ENCODE measurements at places on chromosomes 16 and 17.
A peak's percentile ranks its signal among the peaks of the same experiment; 100 is the strongest.

DNA sequence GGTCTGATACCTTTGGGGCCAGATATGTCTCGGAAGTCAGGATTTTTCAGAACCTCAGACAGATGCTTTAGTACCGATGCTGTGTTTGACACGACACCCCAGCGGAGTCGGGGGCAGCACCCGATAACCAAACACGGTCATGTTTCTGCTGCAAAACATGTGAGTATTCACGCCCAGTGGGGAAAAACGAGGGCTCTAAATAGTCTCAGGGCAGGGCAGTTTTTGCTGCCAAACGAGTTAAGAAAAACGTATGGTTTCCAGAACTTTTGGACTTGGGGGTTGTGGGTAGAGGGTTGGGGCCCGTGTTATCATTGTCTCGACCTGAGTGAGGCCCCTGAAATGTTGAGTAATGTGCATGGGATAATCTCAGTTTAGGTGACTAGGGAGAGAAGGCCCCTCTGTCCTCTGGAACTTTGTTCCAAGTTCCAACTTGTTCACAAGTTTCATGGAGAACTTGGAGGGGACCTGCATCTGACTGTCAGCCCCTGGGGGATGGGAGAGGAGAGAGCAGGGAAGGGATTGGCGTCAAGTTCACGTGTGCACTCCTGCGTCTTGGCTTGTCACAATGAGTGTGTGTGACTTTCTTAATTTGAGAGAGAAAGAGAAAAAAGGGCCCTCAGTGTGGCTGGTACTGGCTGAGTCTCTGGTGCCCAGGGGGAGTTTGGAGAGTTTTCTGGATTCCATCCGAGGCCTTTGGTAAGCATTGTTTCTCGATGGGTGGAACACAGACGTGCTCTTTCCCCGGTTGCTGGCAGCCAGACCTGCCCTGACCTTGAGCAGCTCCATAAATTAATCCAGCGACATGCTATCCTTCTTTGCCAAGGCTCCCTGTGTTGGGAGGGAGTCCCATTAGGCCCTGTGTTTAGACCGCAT, 83.9 kb upstream of the CIBAR2 start:
- no peak for DNase-seq

- DNase-seq = no peak
Observed at GRCh38 chr16:4372578-4373355, 1.1 kb downstream of the VASN start.

DNA sequence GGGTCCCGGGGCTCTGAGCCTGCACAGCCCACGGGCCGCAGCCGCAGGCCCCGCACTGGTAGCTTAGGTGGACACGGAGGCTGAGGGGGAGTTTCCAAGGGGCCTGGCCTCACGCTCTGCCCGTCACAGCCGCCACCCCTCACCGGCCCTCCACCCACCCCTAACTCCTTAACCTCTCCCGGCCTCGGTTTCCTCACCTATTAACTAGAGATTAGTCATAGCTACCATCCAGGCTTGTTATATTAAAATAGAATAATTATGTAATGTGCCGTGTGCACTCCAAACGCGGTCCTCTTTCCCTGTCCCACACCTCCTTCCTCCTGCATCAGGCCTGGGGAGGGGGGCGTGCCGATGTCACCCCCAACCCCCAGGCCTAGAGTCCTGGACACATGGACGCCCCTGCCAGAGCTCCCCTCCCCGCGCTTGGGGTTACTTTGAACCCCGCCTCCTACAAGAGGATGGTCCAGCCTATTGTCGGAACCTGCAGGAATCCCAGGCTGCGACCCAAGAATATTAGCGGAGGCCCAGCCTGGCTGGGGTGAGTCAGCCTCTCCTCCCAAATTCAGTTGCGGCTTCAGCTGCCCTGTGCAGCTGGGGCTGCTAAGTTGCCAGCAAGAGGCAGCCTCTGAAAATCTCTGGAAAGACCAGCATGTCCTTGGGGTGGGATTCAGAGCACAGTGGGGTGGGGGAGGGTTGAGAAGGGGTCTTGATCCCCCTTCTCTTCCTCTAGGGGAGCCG, 17.3 kb downstream of the SOCS3 start:
- no peak for DNase-seq

DNA sequence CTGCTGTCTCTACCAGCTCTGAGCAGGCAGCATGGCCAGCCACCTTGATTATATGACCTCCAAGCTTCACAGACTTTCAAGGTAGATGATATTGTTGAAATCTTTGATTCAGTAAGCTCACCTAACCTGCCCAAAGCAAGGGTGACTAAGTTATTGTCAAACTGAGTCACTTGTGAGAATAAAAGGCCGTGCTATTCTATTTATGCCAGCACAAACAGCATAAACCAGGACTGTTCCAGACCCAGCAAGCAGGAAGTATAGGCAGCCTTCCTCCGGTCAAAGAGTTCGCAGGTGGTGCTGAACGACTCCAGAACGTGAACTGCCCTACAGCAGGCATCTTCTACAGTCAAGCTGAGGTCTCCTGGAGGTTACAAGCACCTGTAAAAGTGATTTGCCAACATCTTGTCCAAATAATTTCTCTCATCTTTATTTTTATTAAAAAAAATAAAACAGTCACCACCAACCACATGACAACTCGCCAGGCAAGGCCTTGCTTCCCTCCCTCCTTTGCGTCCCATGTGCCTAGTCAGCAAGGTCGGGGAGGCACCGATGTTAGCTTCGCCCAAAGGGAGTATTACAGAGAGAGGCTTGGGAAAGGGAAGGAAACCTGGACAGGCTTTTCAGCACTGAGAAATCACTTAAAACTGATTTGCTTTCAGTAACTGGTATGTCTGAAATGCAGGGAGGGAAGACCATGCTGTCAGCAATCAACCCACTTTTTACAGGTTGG, 10.8 kb downstream of the ARL2BP start:
- no peak for DNase-seq

DNA sequence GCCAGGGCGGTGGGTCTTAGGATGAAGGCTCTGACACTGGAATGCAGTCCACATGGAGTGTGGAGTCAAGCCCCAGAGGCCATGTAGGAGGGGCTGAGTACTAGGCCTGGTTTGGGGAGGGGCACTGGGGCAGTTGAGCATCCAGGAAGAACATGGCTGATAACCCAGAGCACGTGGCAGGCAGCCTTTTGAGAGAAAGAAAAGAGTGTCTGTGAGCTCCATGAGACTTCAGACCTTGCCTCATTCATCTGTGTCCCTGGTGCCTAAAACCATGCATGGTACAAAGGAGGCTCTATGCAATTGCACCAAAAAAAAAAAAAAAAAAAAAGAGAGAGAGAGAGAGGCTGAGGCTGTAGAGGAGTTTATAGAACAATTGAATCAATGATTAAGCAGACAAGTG, 14.6 kb downstream of the SLC46A1 start:
- DNase-seq = no peak

DNA sequence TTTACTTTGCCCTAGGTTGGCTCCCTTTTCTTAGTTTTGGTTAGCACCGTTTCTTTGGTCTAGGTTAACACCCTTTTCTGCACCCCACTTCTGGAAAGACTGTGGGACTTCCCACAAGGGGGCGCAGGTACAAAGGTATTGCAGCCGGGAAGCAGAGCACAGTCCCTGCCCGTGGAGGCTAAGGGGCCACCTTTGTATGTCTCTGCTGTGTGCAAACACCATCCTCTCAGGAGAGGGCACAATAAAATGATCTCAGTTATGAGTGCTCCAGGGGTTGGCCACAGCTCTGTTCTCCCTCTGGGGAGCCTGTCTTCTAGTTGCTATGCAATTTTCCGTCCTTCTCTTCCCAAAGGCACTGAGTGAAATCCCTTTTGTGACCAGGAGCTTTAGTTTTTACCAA, 28.4 kb upstream of the TMC5 start:
- peak; percentile 33 for DNase-seq

DNA sequence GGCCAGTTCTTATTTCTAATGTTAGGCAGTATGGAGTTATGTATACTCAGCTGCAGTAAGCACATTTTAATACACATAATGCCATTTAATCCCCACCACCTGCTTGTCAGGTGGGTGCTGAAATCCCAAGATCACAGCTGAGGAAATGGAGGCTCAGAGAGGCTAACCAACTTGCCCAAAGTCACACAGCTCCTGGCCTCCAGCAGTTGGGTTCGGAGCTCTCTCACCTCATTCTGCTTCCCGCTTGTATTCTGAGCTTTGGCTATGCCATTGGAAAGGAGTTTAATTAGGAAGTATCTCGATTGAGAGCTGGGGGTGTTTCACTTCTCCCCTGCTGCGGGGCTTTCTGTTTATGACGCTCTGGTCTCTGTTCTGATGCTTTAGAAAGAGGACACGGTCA, 72.6 kb upstream of the CACNG5 start:
- DNase-seq = no peak

DNA sequence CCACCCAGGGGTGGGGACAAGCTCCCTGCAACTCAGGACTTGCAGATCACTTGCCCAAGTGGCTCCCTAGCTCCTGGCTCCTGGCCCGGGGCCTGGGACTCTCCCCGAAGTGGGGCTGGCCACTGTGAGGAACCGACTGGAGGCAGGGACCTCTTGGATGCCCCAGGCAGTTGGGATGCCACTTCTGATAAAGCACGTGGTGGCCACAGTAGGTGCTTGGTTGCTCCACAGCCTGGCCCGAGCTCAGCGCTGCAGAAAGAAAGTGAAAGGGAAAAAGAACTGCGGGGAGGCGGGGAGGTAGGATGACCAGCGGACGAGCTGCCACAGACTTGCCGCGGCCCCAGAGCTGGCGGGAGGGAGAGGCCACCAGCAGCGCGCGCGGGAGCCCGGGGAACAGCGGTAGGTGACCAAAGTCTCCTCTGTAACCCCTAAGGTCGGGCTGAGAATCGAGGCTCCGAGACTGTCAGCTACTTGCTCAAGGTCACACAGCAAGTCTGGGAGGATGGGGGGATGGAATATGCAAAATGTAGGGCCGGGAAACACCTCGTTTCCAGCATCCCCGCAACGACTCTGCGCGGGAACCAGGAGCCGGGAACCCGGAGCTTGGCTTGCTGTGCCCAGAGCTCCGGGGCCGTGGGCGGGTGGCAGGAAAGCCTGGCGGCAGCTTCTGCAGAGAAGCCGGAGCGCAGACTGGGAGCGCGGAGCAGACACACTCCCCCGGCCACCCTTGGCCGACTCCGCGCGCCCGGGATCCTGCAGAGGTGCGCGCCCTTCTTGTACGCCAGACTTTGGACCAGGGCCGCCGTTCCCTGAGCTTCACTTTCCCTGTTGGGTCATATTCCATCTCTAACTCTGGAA, 1.9 kb downstream of the CIITA start:
- DNase-seq = peak; percentile 65

DNA sequence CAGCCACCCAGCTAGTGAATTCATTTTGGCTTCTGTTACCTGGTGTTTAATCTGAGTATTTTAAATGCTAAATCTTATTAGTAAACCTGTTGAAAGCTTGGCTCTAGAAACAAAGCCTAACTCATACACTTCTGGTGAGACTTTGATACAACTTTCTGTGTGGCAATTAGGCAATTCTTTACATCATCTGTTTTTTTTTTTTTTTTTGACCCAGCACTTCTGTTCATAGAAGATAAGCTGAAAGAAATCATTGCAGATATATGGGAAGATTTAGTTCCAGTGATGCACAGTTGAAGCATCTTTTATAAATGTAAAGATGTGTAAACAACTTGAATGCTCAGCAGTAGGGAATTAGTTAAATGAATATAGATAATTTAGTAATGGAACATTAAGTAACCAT, 21.7 kb upstream of the ABCC11 start:
- no peak for DNase-seq

DNA sequence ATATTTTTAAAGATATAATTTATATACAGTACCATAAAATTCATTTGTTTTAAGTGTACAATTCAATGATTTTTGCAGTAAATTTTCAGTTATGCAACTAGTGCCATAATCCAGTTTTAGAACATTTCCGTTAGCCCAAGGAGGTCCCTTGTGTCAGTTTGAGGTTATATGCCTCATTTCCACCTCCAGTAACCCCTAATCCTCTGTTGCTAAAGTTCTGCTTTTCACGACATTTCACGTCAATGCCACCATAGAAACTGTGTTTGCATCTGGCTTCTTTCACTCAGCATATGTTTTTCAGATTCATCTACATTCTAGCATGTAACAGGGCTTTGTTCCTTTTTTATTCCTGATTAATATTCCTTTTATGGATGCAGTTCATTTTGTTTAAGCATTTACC, 42.4 kb upstream of the NUDT7 start:
- DNase-seq = no peak

GRCh38 chr16:87132361-87133014, 184.7 kb downstream of the C16orf95 start:
- no peak for DNase-seq

DNA sequence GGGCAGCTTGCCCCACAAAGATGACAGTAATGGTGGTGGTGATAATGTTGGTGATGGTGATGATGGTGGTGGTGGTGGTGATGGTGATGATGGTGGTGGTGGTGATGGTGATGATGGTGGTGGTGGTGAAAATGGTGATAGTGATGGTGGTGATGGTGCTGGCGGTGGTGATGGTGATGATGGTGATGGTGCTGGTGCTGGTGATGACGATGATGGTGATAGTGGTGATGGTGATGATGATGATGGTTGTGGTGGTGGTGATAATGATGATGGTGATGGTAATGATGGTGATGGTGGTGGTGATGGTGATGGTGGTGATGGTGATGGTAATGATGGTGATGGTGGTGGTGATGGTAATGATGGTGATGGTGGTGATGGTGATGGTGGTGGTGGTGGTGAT, 46.3 kb upstream of the FOXF1 start:
- DNase-seq = no peak

DNA sequence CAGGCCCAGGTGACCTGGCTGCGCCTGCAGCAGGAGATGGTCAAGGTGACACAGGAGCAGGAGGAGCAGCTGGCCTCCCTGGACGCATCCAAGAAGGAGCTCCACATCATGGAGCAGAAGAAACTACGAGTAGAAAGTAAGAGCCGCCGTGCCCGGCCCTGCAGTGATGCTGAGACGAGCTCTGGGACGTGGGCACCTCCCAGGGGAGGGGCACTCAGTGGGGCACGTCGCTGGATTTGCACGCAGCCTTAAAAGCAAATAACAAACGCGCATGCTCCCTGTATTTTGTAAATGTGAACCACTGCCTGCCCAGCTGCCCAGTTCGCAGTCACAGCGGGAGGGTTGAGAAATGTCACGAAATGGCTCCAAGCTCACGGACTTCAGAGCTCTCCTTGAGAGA, 15.3 kb upstream of the GAA start:
- DNase-seq = no peak

GRCh38 chr16:50539053-50539695, 9.0 kb upstream of the NKD1 start:
- no peak for DNase-seq

GRCh38 chr16:12176051-12176450, 199.5 kb downstream of the SNX29 start:
- no peak for DNase-seq

Data from activated CD4-positive, alpha-beta T cell treated with anti-CD3 and anti-CD28 coated beads, Interleukin-2, amount 50 U/mL, for 16 hours (primary cell).